ENCODE measurements at places on chromosomes 1 and 21. TPM values are rescaled to one million over a fixed set of nuclear protein-coding genes. Genes with fewer than 3 reads are reported as not detected.
A peak's percentile ranks its signal among the peaks of the same experiment; 100 is the strongest.

The RNU1-4 gene
- total RNA-seq: 1,638 TPM

The OR2L8 gene
- total RNA-seq: not detected

The TMPRSS2 gene
- total RNA-seq: 74.9 TPM

- no peak overlapping the region for H3K27ac ChIP-seq
- H3K4me1 ChIP-seq: no peaks in the 10 kb centered on the region
- peak; percentile 63 for DNase-seq
- no peak overlapping the region for H3K4me3 ChIP-seq
Observed at GRCh38 chr1:240776237-240776636, 164.3 kb upstream of the GREM2 start.

The SLC6A9 gene
- 35.9 TPM for total RNA-seq

The KCNK2 gene
- total RNA-seq: 0.49 TPM

DNA sequence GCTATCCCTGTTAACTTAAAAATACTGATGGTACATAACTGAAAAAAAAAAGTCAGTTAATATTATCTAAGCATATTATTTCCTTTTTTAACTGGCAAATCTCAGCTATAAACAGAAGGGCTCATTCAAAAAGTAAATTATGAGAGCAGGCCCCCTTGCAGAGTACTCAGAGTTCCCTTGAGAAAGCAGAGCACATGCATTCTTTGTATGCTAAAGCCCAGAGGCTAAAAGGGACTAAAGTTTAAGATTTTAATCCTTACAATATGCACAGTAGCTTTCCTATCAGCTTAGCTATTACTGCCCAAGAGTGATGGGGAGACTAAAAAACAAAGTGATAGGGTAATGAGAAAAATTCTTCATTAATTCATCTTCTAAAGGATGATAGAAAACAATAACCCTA, 18.5 kb downstream of the SLC16A1 start:
- no peaks in the 10 kb centered on the region for H3K27me3 ChIP-seq
- H3K4me3 ChIP-seq: no peak overlapping the region
- no peaks in the 10 kb centered on the region for H3K36me3 ChIP-seq
- no peak for DNase-seq

GRCh38 chr1:8077120-8077573, 51.0 kb upstream of the ERRFI1 start:
- no peaks in the 10 kb centered on the region for H3K36me3 ChIP-seq
- DNase-seq: peak; percentile 45
- no peak overlapping the region for H3K4me3 ChIP-seq
- H3K27me3 ChIP-seq: no peaks in the 10 kb centered on the region
- peak overlapping the region; percentile 84 for H3K27ac ChIP-seq

All from Caco-2 (cell line).